Stimulated activated CD4-positive, alpha-beta T cell treated with anti-CD3 and anti-CD28 coated beads, Interleukin-12 subunit alpha, Interleukin-12 subunit beta, amount 100 ng/mL, for 24 hours (primary cell): ENCODE measurements at places on chromosomes 11 and 22.

GRCh38 chr22:44682556-44683168 is 19.3 kb upstream of the PRR5 start:
- no peak for DNase-seq

GRCh38 chr22:40766956-40767355 is 52.2 kb downstream of the SLC25A17 start:
- DNase-seq: no peak

- DNase-seq: no peak
Observed at GRCh38 chr22:43289531-43289963, 53.6 kb downstream of the SCUBE1 start.

DNA sequence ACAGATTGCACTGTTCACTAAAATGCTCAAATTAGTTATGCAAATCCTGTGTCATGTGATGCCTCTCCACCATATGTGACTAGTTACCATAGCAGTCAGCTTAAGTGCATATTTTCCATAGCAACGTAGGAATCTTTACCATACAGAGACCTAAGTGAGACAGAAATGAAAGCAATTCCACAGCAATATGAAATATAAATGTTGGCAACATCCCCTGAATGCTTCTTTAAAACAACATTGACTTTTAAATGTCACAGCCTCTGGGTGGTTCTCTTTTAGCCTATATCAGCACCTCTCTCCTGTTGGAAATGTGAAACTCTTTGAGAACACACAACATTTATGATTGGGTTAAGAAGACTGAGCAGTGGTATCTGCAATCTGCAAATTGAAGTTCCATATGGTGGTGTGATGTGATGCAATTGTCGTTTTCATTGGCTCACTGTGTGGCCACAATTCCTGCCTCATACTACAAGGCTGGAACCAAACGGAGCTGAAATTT is 814.6 kb downstream of the DLG2 start:
- DNase-seq: no peak

GRCh38 chr22:49093192-49093880 is 734.3 kb downstream of the BRD1 start:
- no peak for DNase-seq

- no peak for DNase-seq
Observed at GRCh38 chr11:124832571-124832970, 32.4 kb upstream of the MSANTD2 start.

DNA sequence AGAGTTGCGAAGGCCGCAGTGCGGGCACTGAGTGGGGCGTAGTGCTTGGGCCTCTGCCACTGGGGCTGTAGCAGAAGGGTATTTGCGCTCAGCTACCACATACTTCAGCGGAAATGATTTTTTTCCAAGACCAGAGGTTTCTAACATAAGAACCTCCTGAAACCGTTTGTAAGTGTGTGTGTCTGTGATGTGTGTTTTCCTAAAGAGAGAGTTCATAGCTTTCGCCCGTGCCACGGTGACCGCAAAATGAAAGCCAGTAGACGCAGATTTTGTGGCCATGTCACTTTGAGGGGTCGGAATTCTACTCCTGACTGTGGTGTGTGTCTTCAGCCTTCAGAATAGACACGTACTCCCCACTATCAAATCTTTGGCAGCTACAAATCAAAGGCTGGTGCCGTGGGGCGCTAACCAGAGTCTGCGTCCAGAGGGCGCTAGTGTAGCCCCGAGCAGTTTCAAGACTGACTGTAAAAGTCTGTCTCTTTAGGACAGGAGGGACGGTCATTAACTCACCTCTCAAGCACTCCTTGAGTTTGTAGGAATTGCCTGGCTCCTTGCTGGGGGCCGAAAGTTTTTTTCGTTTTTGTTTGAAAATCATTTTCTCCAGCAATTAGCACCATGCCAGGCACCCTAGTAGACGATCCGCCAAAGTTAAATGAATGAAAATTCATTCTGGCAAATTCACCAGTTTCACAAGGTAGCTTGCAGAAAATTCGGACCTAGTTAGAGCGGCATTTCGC is 2.5 kb upstream of the CALCA start:
- DNase-seq: peak; percentile 35

GRCh38 chr11:72844356-72844755 is 30.1 kb downstream of the ATG16L2 start:
- no peak for DNase-seq

GRCh38 chr11:19602891-19603290 is 109.7 kb upstream of the NAV2 start:
- no peak for DNase-seq

DNA sequence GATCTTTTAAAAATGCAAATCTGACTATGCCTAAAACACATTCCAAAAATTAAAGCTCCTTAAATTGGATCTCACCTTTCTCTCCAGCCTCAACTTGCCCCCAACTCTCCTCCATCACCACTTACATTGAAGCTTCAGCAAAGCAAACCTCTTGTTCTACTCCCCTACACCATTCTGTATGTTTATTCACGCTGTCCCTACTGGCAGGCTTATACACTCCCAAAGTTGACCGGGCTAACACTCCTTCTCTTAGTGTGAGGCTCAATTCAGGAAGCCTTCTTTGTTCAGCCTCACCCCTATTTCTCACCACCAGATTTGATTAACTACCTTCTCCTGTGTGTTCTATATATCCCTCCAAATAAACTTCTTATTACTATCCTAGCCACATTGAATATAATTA is 1.8 kb upstream of the GDPD4 start:
- DNase-seq: no peak

- DNase-seq: no peak
Observed at GRCh38 chr11:23111527-23111926, 251.3 kb upstream of the CCDC179 start.

GRCh38 chr11:101030015-101030414 is 99.6 kb downstream of the PGR start:
- no peak for DNase-seq

DNA sequence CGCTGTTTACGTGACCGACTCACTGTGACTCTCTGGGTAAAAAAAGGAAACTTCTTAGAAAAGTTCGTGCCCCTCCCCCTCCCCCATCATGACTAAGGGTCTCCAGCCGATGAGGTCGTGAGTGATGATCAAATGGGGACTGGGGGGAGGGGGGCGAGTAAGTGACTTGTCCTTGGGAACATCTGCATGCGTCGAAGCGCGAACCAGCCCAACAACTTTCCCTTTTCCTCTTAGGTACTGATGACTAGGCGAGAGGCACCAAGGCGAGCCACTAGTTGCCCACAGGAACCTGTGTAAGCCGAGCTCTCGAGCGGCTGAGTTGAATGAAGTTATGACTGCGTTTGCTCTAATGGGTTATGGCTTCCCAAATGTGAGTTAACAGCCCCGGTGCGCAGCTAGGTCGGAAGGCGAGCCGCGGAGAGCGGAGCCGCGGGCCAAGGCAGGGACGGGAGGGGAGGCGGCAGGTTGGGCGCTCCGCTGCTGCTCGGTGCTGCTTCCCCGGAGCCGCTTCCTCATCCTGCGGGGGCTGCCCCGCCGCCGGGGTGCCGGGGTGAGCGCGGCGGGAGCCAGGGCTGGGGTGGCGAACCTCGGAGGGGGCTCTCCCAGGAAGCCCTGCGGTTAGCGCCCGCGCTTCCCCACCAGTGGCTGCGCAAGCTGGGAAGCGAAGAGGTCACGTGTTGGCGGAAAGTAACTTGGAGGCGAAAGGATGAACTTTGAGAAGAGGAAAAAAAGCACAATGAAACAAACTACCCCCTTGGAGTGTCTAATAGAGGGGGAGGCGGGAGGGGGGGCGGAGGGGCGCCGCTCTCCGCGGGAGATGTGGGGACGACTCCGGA is 22.1 kb upstream of the BDNF start:
- no peak for DNase-seq

DNA sequence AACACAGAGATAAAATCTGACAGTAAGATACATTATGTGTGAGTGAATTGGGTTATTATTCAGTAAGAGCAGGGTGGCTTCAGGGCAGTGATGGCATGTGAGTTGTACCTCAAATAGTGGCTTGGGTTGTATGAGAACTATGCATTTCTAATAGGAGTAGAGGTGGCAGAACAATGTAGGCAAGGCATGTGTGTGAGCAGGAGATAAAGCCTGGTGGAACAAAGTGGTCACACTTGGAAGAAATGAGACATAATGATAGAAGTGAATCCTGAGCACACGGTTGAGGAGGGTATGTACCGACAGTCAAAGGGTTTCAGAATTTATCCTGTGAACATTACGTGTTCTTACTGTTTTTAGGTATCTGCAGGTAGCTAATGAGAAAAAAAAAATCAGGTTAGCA is 159.3 kb downstream of the CASP12 start:
- no peak for DNase-seq

- no peak for DNase-seq
Observed at GRCh38 chr11:91459840-91460239, 764.8 kb upstream of the FAT3 start.

- DNase-seq: no peak
Observed at GRCh38 chr11:131246663-131247062, 123.8 kb upstream of the NTM start.

GRCh38 chr11:97247601-97248000 is 857.8 kb downstream of the JRKL start:
- no peak for DNase-seq

GRCh38 chr11:120400564-120401364 is 64.6 kb downstream of the ARHGEF12 start:
- DNase-seq: no peak

DNA sequence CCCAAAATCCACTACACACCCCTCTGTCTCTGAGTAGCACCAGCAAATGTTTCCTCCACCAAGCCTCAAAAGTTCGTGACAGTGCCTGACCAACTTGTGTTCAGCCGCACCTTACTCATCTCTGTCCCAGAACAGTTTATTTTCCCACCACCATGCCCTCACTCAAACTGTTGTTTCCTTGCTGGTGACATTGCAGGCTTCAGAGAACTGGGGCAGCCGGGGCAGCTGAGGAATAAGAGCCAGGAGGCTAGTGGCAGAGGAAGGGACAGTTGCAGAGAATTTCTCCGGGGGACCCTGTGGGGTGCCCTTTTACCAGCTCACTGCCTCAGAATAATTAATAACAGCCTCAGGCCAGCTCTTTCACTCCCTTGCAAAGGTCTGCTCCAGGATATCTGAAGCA is 709 bp upstream of the KCNE3 start:
- DNase-seq: no peak

- no peak for DNase-seq
Observed at GRCh38 chr22:43996981-43997265, 27.2 kb upstream of the PARVB start.

DNA sequence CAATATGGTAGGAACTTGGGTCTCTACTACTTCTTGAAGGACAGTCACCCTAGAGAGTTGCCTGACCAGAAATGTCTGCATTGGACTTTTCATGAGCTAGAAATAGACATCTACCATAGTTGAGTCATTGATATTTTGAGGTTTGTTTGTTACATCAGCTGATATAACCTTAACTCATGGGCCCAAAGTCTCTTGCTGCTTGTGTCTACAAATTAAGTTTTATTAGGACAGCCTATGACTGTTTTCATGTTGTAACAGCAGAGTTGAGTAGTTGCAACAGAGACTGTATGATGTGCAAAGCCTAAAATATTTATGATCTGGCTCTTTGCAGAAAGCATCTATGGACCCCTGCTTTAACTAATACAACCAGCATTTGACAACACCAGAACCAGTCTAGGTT is 155.3 kb downstream of the MIAT start:
- DNase-seq: no peak

- no peak for DNase-seq
Observed at GRCh38 chr11:117501237-117501898, 173.7 kb downstream of the CEP164 start.

- no peak for DNase-seq
Observed at GRCh38 chr11:93504110-93505095, 38.8 kb downstream of the SMCO4 start.

DNA sequence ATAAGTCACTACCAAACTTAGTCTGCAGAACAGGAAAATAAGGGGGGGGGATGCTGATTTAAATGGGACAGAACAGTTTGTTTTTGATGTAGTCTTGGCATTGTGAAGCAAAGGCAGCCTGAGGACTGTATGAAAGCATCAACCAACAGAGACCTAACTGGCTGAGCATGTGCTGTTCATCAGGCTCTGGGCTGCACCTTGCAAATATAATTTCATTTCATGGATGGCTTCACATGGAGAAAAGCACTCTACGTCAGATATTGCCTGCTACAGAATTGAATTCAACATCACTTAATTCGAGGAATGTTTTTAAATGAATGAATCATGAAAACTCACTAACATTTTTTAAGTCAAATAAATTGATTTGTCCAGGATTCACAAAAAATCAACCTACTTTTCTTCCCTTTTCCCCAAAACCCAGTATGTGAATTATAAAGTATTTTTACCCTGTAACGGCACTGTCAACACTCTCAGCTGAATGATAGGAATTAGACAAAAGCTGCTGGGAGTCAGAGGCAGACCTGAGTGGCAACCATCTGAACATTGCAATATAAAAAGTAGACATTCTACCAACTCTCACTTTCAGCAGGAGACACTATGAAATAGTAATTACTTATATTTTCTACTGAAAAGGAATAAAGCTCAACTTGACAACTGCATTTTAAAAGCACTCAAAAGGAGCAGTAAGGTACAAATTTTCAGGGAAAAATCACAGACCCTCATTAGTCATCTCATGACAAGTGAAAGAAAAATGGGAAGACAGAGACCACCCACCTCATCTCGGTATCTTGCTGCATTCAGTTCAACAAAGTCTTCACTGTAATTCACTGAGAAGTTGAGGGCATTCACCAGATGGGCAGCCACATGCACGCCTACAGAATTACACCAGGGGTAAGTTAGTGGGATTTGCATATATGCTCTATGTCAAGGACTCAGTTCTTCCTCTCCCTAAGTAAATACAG is 47.5 kb downstream of the NOX4 start:
- DNase-seq: no peak

DNA sequence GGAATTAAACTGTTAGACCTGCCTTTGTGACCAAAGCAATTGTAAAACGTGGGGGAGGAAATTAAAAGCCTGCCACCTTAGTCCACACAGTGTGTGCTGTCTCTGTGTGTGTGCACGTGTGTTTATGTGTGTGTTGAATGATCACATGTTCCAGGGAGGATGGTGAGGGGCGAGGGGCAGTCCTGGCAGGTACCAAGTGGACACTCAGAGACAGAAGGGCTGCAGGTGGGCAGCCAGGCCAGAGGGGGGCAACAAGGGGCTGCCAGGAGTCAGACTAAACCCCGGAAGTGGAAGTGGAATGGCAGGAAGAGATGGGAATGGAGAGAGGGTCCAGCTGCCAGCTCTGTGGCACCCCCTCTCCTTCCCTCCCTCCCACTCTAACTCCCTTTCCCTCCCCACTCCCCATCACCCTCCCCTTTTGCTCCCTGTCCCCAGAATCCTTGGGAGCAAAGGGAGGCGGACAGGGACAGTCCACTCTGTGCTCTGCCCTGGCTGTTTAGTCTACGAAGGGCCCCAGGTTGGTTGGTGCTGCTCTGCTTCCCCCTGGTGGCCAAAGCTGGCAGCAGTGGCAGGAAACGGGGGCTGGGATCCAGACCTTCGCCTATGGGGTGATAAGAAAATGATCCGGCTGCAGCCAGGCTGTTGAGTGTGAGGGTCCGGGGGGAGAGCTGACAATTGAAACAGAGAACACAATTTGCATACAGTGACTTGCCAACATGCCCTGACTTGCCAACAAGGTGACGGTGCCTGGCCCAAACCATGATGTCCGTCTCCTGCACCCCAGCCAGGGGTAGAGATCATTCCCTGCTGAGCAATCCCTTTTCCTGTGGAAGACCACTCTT is 24.4 kb downstream of the P2RY2 start:
- peak; percentile 72 for DNase-seq

GRCh38 chr22:49480896-49481658 is 346.6 kb downstream of the BRD1 start:
- no peak for DNase-seq
